ENCODE measurements at places on chromosomes 5 and 9. TPM values are rescaled to one million over a fixed set of nuclear protein-coding genes. Genes with fewer than 3 reads are reported as not detected.

GRCh38 chr5:133354323-133355185 lies 257.8 kb downstream of the FSTL4 start:
- no peak for DNase-seq

DNA sequence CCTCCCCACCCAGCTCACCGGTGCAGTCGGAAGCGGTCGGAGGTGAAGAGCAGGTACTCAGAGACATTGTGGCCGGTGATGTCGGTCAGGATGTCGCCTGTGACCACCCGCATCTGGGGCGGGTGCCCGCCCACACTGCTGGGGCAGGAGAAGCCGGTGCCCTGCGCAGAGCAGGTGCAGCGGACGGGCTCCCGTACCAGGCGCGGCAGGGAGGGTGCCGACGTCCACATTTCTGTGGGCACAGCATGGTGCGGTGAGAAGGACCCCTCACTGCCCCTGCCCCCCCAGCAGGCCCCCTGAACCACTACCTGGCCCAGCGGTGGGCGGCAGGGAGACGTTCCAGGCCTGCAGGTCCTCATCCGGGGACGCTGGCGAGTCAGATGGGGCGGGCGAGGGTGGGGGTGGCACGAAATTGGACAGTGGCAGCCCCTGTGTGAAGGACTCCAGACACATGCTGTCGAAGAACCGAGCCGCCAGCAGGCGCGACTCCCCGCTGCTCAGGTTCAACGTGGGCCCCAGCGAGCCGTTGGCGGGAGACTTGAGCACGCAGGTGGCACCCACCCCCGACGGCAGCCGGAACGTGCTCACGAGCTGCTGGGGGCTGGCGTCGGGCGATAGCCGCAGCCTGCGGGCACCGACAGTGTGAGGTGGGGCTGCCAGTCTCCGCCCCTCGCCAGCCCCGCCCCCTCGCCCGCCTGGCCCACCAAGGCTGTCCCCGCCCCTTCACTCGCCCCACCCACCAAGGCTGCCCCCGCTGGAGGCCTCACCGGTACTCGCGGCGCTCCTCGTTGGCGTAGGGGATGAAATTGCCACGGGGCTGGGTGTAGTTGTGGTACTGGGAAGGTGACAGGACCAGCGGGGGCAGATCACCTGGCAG lies 15.1 kb downstream of the ABCA2 start:
- DNase-seq, result no peak

Gene KCNMB1
- not detected for total RNA-seq

- DNase-seq, result peak; percentile 74
These were observed 71.5 kb upstream of the RPS23 start for GRCh38 chr5:82349652-82350051.

DNA sequence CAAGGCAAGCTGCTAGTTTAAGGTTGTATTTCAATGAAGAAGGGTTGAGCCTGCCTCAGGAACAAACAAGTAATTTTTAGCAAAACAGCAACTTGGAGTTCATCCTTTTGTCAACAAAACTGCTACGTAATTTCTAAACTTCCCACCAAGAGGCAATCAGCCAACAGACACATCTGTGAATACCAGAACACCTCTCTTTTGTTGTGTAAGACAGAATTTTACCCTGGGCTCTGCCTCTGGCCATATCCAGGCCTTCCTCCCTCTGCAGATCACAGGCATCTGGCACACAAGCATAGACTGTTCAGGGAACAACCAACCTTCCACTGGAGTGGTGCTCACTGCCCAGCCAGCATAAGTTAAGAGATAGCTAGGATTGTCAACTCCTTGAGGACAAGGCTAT lies 409.0 kb downstream of the SPOCK1 start:
- DNase-seq, result no peak

DNA sequence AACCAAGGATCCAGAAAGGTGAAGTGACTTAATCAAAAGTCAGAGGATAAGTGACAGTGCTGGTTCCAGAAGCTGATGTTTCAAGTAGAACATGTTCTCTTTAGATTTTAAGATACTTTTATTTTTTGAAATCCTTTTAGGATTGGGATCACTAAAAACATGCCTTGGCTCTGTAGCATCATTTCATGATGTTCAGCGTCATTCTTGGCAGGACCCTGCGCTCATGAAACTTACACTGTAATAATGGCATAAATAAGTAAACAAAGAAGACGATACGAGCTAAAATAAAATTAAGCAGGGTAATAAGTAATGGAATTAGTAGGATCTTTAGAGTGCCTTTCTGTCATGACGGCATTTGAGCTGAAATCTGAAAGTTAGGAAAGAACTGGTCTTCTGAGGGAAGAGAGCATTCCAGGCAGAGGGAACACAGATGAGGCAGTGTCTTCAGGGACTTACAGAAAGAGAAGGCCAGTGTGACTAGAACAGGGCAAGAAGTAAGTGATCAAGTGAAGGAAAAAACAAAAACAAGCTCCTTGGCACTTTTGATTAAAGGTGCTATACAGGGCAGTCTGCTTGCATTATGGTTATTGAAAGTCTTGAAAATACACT lies 19.9 kb downstream of the CTNNA1 start:
- no peak for DNase-seq

Data from SK-MEL-5 (cell line).